ENCODE measurements at places on chromosomes 1 and 21.

GRCh38 chr1:248750496-248750895, 5.1 kb downstream of the LYPD8 start:
- no peak for DNase-seq

DNA sequence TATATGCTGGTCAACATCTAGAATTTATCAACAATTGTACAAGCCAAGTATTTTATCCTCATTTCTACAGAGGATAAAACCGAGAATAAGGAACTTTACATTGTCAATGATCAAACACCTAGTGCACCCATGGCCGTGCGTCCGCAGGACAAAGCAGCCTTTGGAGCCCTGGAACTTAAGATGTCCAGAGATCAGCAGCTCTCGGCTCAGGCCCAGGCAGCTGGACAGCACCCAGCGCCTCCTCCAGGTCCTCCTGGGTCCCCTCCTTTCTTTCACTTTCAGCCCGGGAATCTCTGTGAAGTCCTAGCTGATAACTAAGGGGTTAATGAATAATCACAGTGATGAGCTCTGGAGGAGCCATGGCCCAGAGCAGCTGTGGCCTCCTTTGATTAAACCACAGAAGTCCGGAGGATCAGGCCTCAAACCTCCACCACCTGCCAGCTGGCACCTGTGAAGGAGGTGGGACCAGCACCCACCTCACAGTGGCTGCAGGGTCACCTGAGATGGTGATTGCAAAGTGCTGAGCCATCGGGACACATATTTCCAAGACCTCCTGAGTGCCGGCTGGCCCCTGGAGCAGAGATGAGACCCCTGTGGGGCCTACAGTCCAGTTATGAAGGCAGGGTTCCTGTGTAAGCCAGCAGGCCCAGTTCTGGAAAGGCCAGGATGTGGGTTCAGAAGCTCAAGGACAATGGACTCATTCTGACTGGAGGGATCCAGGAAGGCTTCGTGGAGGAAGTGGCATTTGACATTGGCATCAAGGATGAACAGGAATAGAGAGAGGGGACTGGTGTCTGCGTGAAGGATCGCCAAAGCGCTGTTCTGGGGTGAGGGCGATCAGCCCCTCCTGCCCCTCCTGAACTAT, 11.6 kb upstream of the SAMD11 start:
- no peak for DNase-seq

- no peak for DNase-seq
Measured at GRCh38 chr1:10402729-10403274, 3.9 kb downstream of the PGD start.

- DNase-seq: peak; percentile 52
Measured at GRCh38 chr1:6208723-6209660, 3.1 kb downstream of the RNF207 start.

- DNase-seq: no peak
Measured at GRCh38 chr1:209218981-209219380, 364.5 kb upstream of the CAMK1G start.

DNA sequence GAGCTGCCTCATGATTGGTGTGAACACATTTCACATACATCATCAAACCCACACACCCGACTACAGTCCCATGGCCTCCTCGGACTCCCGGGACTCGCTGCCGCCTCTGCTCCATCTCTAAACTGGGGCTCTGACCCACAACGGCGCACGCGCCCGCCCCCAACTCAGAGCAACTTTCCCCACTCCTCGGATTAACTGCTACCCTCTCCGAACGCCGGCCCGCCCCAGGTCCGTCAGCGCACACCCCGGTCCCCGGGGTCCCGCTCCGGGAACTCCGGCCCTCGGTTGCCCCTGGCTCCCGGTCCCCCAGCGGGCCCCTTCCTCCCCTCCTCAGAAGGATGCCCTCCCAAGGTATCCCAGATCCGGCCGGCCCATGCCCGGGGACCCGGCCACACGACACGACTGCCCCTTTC, 740 bp downstream of the DSTYK start:
- peak; percentile 58 for DNase-seq

- DNase-seq: no peak
Measured at GRCh38 chr1:226154593-226154992, 31.9 kb downstream of the ACBD3 start.

DNA sequence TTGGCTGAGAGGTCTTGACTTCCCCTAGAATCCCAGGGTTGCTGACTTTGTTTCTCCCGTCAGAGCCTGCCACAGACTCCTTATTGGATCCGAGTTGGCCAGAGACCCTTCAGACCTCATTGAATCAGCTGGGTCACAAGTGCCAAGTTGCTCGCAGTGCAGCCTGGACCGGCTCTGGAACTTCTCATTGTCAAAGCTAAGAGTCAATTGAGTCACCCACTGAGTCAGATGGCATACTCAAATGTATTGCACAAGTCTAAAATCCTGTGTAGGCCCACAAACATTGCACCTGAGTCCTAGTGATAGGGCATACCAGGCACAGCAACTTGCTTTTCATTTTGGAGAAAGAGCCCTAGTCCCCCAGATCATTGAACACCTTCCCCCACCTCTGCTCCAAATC, 20.4 kb upstream of the SCAF4 start:
- no peak for DNase-seq

DNA sequence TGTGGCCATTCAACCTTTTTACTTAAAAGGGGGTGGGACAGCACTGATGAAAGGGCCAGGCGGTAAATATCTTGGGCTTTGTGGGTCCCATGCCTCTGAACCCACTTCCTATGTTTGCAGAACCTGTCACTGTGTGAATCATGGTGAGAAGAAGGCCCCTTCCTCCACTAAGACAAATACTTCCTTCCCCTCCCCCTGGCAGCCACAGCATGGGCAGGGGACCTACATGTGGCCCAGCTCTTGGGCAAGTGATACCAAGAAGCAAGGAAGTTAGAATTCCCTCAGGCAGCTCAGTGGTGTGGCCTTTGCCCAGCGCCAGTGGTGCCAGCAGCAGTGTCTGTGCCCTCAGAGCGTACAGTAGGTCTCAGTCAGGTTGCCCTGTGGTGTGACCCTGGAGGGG, 168.6 kb downstream of the TRIM33 start:
- peak; percentile 8 for DNase-seq

DNA sequence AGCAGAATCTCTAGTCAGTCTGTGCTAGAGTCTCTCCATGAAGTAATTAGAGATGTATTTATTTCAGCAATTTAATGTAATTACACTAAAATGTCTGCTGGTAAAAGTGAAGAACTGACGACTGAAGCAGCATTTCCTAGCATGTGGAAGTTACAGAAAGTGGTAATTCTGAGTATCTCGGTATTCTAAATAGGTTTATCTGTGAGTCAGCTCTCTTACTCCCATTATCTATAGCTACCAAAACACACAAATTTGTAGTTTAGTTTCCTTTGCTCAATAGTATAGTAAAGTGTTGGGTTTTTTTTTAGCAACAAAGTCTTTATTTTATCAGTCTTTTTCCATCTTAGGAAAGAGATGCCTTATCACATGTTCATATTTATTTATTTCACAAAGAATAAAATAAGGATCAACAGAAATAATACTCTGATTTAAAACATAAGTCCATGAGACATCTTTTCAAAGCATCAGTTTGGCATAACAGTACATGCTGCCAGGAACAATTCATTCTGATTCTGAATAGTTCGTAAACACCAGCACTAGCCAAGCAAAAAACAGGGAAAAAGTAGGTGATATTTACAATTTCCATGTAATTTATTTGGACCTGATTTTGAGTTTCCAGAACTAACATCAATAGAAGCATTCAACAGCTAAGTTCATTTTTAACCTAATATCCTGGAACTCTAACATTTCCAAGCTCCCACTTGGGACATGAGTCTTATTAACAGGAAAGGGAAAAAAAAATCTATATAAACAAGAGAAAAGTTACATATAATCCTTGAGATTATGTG, 76.3 kb downstream of the KCNT2 start:
- no peak for DNase-seq
